ENCODE measurements at places on chromosomes 5 and 9.

DNA sequence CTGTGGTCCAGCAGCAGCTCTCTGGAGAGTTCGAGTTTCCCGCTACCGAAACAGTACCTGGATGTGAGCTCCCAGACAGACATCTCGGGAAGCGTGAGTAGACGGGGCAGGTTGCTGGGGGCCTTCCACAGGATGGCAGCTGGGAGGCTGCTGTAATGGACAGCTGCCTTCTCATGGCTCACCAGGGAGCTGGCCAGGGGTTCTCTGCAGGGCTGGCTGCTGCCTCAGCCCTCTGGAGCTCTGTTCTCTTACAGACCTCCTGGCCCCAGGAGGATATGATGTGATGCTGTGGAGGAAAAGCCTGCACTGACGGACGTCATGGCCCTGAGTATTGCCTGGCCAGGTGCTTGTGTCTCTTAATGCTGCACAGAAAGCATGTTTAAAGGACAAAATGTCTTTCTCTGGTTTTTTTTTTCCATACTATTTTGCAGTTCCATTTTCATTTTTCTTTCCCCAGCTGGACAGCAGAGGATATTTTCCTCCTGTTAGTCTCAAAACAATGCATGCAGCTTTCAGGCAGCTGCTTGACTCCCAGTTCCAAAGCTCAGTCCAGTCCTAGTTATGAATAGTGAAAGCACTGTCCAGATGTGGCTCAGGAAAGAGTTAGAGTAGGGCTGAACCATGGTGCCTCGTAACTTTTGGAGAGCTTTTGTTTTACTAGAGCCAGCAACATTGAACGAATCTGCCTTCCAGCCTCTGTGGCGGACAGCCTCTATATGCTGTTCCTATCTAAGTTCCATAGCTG, 77.5 kb upstream of the RARS1 start:
- DNase-seq = no peak

GRCh38 chr9:80437091-80437640, 865.4 kb downstream of the TLE4 start:
- DNase-seq = no peak

DNA sequence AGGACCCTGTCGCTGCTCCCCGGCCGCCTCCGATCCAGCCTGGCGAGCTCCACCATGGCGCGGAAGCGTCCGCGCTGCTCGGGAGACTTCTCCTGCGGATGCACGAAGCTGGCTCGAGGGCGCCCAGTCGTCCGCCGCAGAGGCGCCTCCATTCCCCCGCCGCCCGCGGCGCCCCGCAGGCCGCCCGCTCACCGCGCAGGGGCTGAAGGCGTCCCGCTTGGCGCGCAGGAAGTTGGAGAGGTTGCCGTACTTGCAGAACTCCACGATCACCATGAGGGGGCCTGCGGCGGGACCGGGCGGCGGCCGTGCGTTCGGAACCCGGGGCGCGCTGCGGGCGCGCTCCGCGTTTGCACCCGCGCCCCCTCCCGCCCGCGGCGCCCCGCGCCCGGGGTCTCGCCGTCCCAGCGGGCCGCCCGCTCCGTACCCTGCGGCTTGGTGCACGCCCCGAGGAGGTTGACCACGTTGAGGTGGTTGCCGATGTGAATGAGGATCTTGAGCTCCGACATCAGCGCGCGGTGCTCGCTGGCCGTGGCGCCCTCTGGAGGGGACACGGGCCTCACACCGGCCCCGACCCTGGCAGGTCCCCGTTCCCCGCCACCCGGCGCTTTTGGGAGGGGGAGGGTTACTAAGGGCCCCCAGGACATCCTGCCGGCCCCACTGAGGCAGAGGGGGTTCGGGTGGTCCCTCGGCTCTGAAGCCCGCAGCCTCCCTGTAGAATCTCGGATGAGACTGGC, 27.7 kb upstream of the SCGB3A1 start:
- peak; percentile 69 for DNase-seq

- no peak for DNase-seq
These were observed 515.2 kb downstream of the ZNF608 start for GRCh38 chr5:124231230-124231629.

GRCh38 chr5:37055383-37055990, 178.9 kb downstream of the NIPBL start:
- DNase-seq = no peak

GRCh38 chr9:97480749-97481148, 20.7 kb upstream of the TMOD1 start:
- no peak for DNase-seq

- DNase-seq = no peak
These were observed 740.9 kb downstream of the DTWD2 start for GRCh38 chr5:118247458-118247857.

GRCh38 chr5:138542956-138543729, at the start of gene ETF1:
Gene ETF1, minus strand, starts transcription at chr5:138543236. Its CDS starts 318 bp downstream, at chr5:138542918.
- DNase-seq = peak; percentile 99

DNA sequence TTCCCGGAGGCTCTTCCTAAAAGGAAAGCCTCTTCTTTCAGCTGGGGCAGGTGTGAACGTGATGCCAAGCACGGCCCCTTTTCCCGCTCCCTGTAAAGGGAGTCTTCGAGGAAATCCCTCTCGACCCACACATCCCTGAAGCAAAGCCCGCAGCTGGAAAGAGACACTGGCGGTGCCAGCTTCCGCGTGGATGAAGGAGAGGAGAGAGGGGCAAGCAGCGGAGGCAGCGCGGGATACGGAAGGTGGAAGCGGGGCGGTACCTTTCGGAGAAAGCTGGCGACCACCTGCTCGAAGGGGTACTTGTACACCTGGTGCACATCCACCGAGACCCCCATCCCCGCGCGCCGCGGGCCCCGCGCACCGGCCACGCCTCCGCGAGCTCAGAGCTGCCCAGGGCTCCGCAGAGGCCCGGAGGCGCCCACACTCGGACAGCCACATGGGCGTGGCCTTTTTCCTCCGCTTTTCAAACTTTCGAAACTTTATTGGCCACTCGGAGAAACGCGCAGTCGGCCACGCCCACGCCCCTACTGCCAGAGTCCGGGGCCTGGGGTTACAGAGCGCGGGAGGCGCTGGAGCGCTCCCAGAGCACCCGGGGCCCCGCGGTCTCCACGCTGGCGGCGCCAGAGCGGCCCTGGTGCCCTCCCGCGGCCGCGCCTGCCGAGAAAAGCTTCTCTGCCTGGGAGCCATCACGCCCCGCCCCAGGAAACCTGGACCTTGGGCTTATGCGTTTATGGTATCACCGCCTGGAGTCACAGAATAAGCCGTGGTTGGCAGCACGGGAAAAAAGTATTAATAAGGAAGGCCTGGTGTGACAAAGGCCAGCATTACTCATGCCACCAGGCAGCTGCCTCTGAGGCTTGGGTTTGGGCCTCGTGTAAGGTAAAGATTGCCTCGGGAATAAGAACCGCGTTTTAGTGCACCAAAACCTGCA, at the start of gene PRELID2:
PRELID2 (minus strand) TSS at position 426 of the 931 bp plus-strand sequence; CDS start at position 335, 91 bp downstream.
- DNase-seq = peak; percentile 76

GRCh38 chr5:111511831-111512374, 432 bp downstream of the STARD4 start:
- no peak for DNase-seq

- no peak for DNase-seq
These were observed 108.7 kb downstream of the CFAP90 start for GRCh38 chr5:7742241-7742656.

Data from activated CD8-positive, alpha-beta memory T cell treated with anti-CD3 and anti-CD28 coated beads, Interleukin-2, amount 50 U/mL, for 48 hours (primary cell).